Ureter (tissue), 1 donor: ENCODE measurements at places on chromosomes 11 and 22. TPM values are rescaled to one million over a fixed set of nuclear protein-coding genes. Genes with fewer than 3 reads are reported as not detected.

Gene LDHAL6A
- not detected for total RNA-seq

Gene LYVE1
- total RNA-seq, result 30.8 TPM

- DNase-seq, result no peak
Observed at GRCh38 chr22:36692280-36692679, 11.3 kb downstream of the CACNG2 start.

- no peak for DNase-seq
Observed at GRCh38 chr11:86050196-86050709, 18.6 kb downstream of the PICALM start.
